Mesothelial cell of epicardium (in vitro differentiated cells): ENCODE measurements at places on chromosomes 1 and 21. TPM values are rescaled to one million over a fixed set of nuclear protein-coding genes. Genes with fewer than 3 reads are reported as not detected.

DNA sequence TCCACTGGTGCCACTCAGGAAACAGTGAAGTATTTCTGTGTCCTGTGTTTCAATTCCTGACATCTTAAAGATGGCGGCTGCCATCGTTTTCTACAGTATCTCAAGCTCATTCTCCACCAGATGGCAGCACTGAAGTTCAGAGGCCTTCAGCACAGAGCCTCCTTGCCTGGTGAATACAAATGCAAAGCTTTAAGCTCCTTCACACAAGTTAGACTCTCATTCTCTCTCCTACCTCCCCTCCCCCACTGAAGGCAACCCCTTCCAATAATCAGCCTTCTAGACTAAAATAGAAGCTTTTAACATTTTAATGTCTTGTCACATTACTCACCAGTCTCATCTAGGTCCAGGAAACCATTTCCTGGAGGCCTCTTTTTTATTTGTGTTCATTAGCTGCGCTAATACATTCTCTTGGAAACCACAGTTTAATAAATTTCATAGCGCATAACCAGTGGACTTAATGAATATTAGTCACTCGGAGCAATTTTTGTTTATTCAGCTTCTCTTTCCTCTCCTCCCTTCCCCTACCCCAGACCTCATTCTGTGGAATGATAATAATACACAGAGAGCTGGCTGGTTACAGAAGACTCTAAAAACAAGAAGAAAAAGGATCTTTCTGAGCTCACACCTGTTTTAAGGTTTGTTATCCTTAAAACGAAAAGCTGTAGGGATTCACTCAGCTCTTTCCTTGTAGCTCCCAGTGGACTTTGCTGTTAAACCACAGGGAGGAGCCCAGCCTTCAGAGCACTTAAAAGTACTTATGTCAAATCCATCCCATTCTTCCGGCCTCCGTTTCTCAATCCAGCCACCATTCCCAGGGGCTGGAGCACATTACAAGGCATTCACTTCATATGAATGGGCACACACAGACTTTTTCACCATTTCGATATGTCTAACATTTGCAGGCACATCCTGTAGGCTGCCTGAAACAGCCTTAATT, 384.9 kb downstream of the HLX start:
- H3K4me1 ChIP-seq, result peaks cover 8% of the 10 kb centered on the region
- no peak overlapping the region for H3K27ac ChIP-seq
- peaks cover 20% of the 10 kb centered on the region for H3K27me3 ChIP-seq
- H3K4me3 ChIP-seq, result no peak overlapping the region
- peaks cover 2% of the 10 kb centered on the region for H3K36me3 ChIP-seq
- no peak for DNase-seq

- H3K36me3 ChIP-seq, result peaks cover 47% of the 10 kb centered on the region
- H3K4me3 ChIP-seq, result no peak overlapping the region
- H3K27me3 ChIP-seq, result no peaks in the 10 kb centered on the region
- H3K27ac ChIP-seq, result no peak overlapping the region
Measured at GRCh38 chr1:54400329-54400728, 5.9 kb downstream of the SSBP3 start.

GRCh38 chr1:155091071-155092051, 12.7 kb downstream of the EFNA3 start:
- no peak overlapping the region for H3K27ac ChIP-seq
- peak; percentile 69 for DNase-seq
- H3K36me3 ChIP-seq, result no peaks in the 10 kb centered on the region
- H3K4me3 ChIP-seq, result no peak overlapping the region

DNA sequence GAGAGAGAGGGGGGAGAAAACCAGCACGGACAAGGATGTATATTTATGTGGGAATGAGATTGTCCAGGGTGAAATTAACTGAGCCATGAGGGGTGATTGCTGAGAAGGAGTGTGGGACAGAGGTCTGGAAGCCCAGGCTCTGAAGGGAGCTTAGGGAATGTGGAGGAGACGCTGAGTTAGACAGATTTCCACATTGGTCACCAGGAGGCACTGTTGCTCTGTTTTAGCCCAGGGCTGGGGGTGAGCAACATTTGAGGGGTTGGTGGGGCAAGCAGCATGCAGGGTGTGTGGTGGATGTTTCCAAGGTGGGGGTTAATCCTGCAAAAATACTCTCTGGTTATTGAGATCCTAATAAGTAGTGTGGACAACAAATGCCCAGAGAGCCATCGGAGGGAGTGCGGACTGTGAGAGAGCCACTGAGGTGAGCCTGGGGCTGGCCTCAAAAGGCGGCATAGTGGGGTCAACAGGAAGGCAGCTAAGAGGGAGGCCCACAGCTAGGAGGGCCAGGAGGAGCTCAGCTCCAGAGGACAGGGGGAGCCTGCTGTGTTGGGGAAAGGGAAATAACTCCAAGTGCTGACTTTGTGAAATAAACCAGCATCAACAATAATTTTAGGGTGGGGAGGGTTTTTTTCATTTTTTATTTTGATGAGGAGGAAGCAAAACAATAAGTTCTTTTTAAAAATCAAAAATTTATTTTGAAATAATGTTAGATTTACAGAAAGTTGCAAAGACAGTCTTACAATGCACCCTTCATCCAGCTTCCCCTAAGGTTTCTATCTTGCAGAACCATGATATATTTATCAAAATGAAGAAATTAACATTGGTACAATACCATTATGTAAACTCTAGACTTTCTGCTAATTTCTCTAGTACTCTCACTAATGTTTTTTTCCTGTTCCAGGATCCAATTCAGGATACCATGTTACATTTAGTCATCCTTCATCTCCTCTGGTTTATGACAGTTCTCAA, 82.8 kb upstream of the CD34 start:
- no peaks in the 10 kb centered on the region for H3K36me3 ChIP-seq
- peaks cover 52% of the 10 kb centered on the region for H3K27me3 ChIP-seq
- no peak overlapping the region for H3K4me3 ChIP-seq
- peaks cover 4% of the 10 kb centered on the region for H3K4me1 ChIP-seq
- DNase-seq, result no peak

- no peak for DNase-seq
- H3K27ac ChIP-seq, result no peak overlapping the region
- H3K27me3 ChIP-seq, result peaks cover 15% of the 10 kb centered on the region
Measured at GRCh38 chr1:225943582-225943981, 2.6 kb upstream of the LEFTY2 start.

Gene TRPM2
- total RNA-seq, result 0.09 to 0.16 TPM (median 0.09 TPM) in 3 replicates

Gene CFHR5
- not detected in 3 replicates for total RNA-seq
